CD4-positive, alpha-beta T cell (primary cell): ENCODE measurements at places on chromosomes 1 and 21.

GRCh38 chr1:101022294-101022693 is 3.3 kb downstream of the DPH5 start:
- no peak for DNase-seq

GRCh38 chr1:107545056-107545577 is 404.3 kb downstream of the NTNG1 start:
- DNase-seq: no peak

GRCh38 chr1:236141447-236142252 is 689 bp upstream of the GPR137B start:
- DNase-seq: no peak

DNA sequence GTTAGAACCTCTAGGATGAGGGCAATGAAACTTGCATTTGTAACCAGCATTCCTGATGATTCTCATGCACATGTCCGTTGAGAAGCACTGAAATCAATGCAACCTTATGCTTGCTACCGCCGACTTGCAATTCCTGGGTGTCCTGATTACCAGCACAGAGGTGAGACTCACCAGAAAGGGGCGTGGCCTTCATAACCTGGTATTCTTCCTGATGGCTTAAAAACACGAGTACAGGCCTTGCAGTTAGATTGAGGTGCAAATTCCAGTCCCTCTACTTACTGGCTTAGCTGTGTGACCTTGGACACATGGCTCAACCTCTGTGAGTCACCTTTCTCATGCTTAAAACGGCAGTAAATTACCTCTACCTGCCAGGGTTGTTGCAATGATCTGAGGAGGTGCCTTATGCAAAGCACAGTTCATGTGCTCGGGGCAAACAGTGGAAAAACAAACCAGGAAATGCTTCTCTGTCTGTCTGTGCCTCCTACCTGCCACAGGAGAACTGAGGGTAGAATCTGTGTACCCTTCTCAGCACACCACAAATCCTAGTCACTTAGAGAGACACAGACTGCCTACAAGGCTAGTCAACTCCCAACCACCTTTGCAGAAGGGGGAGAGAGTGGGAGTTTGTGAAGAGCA is 39.1 kb upstream of the ECE1 start:
- DNase-seq: peak; percentile 31

DNA sequence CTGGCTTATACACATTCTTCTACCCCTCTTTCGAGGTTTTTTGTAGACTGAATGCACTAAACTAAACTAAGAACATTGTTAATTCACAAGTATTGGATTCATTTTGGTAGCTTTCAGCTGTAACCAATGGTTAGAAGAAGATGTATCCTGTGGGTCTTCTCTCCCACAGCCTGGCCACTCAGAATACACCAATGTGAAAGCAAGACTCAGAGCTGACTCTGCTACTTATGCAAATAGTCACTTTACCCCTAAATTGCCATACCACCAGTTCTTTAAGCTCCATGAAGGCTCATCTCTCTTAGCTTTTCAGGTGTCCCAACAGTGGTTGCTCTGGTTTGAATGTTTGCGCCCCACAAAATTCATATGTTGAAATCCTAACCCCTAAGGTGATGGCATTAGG is 60.1 kb downstream of the RGS13 start:
- DNase-seq: no peak

GRCh38 chr1:69499203-69499803 is 68.4 kb upstream of the LRRC7 start:
- DNase-seq: no peak

GRCh38 chr1:161910604-161911003 is 113.1 kb downstream of the OLFML2B start:
- no peak for DNase-seq

DNA sequence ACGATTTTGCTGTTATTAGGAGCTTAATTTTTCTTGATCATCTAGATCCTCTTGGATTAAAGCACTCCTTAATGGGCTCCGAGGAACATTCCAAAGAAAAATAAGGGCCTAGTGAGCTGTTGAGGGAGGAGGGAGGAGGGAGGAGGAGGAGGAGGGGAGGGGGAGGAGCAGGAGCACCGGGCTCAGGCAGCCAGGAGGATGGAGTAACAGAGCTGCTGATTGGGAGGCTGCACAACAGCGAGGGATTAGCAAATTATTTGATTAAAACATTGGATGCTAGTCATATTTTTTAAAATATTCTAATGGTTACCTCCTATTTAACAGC is 302.1 kb upstream of the RRP15 start:
- no peak for DNase-seq

DNA sequence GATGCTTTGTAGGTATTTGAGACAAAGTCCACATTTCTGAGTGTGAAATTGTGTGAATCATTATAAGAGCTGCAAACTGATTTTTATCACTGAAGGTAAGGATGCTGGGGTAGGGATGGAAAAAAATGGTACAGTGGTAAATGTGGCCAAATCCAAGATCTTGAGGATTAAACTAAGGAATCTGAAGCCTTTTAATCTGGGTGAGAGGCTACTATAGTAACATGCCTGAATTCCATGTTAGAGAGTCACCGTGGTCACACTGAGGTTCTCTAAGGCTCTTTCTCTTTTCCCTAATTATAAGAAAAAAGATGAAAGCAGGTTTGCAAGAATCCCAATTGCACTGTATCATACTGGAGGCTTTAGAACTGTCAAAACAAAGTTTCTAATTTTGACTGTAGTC is 17.6 kb downstream of the PTGER3 start:
- DNase-seq: no peak

GRCh38 chr1:98044071-98044697 is 123.3 kb upstream of the DPYD start:
- no peak for DNase-seq

- DNase-seq: no peak
Observed at GRCh38 chr1:162856260-162856659, 4.7 kb downstream of the CCDC190 start.

DNA sequence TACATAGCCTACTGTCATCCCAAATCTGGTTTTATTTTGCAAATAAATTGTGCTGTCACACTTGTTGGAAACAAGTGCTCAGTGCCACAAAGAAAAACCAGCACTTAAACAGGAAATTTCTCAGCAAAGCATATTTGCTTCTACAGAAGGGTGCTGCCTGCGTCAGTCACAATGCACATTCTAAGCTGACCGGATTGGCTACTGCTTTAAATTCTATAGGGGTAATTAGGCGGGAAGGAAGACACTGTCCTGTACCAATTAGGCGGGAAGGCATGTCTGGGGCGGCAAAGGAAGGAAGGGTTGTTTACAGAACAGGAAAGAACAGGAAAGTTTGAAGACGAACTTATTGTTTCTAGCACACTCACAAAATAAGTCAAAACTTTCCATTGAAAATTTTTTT is 2.8 kb downstream of the IFI16 start:
- DNase-seq: no peak

- DNase-seq: no peak
Observed at GRCh38 chr1:178566187-178566586, 53.3 kb downstream of the TEX35 start.

DNA sequence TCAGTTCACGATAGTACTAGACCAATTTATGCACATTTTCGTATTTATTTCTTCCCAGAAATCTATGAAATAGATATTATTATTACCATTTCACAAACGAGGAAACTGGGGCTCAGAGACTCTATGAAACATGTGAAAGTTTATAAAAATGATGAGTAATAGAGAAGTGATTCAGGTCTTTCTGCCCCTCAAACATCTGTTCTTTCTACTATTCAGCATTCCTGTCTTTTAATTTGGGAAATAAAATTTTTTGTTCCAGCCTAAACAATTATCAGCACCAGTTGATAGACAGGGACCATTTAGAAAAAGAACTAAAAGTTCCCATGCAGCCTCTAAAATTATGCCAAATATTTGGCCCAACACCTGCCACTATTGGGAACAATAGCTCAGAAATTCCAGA is 585.1 kb downstream of the PTPRC start:
- no peak for DNase-seq

DNA sequence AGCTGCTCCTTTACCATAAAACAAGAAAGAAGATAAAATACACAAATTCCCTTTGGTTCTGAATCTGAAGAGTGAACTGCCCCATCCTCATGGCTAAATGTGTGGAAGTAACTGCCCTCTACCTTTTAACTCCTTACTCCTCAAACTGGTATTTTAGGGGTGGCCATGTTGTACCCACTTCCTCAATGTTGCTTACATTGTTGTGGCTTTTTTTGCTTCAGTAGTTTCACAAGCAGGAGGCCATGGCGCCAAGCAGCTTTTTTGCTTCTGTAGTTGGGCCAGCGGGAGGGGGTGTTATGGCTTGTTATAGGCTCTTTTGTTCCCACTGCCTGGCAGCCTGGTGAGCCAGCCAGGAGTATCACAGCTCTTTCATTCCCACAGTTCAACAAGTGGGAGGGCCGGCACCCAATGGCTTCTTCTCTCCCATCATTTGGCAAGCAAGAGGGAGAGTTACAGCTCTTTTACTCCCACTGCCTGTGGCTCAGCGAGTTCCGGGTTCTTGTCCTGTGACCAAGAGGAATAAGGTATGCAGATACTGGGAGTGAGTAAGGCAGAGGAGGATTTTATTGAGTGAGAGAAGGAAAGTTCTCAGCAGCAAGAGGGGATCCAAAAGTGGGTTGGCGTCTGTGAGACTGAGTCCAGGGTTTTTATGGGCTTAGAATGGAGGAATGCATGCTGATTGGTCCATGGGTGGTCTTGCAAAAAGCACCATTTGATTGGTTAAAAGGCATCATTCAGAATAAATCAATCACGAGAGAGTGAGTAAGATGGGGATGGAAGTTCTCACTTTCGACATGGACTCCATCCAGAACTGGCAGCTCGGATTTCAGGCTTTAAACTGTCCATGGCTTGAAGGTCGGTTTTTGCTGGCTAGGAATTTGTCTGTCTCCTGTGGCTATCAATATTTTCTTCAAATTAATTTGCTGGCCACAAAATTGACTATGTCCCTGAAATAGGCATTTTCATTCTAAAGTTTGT is 429.6 kb downstream of the HLX start:
- DNase-seq: no peak

- DNase-seq: no peak
Observed at GRCh38 chr21:38081708-38082107, 165.5 kb upstream of the KCNJ6 start.

GRCh38 chr1:183180634-183181056 is 5.4 kb upstream of the LAMC2 start:
- no peak for DNase-seq

DNA sequence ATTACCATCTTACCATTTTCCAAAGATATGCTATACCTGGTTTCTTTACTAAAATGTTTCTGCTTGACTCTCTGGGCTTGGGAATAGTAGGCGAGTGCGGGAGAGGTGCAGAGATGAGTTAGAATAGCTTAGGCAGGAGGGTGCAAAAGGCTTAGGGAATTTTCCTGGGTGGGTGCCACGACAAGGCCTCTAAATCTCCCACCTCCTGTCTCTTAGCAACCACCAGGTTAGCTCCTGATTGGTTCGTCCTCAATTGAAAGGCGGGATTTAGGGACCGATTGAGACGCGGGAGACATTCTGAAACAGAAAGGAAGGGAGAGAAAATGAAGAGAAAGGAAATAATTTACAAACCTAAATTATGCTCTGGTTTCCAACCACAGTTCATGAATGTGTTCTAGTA is 3.1 kb downstream of the ACKR1 start:
- DNase-seq: no peak

DNA sequence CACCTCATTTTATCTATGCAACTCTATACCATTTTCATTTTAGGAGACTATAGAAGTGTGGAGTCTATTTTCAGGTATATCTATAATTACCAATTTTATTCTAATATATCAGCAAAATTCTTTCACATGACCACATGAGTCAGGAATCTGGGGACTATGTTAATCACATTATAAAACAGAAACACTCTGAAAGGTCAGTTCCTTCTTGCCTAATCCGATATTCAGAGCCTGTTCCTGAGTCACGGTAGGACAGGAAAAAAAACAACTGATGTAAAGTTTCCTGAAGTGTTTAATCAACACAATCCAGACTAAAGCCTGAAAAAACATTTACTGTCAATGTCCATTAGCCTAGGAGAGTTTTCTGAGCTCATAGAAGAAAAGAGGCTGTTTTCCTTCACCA is 1902.3 kb downstream of the NCAM2 start:
- no peak for DNase-seq

DNA sequence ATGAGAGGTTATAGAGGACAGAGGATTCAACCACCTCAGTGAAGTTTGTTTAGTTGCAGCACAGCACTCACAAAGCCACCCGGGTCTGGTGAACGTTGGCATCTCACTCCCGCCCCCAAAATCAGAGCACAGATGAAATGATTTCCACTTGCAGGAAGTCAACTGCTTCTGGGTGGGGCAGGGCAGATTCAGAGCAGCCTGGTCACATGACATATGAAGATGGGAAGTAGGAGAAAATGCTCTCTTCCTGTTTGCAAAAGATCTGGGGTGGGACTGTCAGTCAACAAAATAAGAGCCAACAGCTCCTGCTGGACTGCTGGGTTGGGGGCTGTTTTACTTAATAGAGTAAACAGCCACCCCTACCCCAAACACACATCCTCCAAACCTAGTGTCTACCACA is 43.2 kb downstream of the LRRC71 start:
- peak; percentile 27 for DNase-seq

GRCh38 chr1:59039551-59039950 is 255.7 kb upstream of the JUN start:
- DNase-seq: no peak

DNA sequence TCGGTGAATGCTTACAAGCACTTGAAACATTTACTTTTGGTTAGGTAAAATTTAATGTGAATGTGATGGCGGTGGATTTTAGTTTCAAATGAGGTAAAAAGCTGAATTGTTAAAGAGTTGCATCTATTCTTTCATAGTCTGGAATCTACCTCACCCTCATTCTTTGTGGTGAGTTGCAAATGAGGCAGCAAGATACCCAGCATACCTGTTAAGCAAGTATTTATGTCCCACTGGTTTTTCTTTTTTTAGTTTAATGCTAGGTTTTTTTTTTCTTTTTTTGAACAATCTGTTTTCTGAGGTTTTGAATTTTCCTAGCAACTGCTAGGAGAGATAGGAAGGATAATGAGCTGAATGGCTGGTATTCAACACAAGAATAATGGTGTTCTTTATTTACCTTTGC is 127.9 kb upstream of the CACYBP start:
- no peak for DNase-seq

DNA sequence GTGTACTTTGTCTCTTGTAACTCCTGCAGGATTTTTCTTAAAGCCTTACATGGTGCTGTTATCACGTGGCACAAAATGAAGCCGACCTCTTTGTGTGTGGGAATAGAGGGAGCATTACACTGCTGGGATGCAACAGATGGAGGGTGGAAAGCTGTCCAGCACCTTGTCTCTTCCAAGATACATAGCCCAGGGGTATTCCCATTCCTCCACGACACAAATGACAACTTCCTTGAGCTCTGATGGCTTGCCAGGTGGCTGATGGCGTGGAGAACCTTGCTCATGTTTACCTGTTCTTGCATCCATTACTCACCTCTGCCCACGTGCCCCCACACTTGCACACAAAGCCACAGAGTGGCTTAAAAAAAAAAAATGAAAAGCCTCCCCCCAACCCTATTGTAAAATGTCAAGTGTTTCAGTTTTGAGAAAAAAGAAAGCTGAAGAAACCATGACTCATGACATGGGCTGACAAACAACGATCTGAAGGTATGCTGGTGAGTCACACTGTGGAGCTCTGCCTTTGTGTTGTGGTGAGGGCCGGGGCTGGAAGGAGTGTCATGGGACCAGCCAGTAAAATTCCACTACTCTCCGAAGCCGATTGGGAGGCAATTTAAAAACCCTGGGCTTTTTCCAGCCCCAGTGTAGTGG is 32.0 kb upstream of the ATP5PO start:
- peak; percentile 76 for DNase-seq
